ENCODE measurements at places on chromosomes 4 and X.

DNA sequence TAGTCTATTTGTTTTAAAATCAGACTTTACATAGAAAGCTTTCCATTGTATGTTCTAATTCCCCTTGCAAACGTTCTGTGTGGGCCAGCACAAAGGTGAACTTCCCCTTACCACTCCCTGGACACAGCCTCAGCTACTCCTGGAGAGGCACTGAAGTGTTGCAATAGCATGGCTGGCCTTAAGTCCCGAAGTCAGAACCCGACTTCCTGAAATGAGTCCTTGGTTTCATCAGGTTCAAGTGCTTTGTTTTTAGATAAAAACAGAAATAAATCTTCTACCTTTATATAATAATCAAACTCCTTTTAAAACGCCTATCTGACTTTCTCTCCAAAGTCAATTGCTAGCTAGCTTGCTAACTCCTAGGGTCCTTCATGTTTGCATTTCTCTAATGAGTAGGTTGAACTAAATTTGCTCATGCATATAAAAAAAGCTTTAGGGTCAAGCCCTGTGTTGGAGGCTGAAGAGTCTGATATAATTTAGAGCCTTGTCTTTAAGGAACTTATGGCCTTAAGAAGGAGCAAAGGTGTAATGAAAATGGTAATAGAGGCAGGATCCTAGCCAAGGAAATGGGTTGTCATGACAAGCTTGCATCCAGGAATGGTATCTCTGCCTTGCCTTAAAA, 9.0 kb downstream of the BMP3 start:
- peak; percentile 51 for DNase-seq

GRCh38 chrX:8868070-8868773, 67.0 kb upstream of the FAM9A start:
- peak; percentile 94 for DNase-seq

DNA sequence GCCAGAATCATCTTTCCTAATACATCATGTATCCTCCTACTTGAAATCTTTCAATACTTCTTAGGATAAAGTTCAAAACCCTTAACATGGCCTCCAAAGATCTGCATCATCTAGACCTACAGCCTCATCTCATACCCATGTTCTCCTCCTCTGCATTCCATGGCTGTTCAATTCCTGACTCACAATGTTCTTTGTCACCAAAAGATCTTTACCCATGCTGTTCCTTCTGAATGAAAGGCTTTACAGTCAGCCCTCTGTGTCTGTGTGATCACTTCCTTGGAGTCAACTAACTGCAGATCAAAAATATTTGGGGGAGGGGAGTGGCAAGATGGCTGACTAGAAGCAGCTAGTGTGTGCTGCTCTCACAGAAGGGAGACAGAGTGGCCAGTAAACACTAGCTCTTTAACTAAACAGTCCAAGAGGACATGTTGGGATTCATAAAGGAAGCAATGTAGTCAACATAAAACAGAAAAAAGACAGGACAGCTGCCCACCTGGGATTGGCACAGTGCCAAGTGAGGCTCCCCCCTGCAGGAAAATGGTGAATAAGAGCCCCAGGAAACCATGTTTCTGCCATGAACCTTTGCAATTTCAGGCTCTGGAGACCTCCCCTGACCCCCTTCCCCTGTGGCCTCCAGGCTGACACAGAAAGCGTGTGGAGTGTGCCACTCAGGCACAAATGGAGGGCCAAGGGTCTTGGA, 31.9 kb downstream of the CBR4 start:
- DNase-seq: peak; percentile 8

DNA sequence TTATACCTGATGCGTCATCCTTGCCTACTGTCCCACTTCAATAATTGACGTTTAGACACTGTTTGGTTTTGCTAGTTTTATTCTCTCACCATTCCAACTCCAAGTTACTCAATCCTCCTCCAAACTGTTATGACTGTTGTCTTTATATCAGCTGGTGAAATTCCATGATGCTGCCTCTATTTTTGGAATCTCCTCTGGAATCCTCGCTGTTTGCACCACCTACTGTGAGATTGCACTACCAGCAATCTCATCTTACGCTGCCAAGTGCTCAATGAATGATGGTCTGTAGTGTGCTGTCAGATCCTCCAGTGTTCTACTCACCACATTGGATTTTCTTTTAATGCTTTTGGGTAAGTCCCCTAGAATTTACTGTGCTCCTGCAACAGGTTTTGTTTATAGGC, 13.2 kb upstream of the PCDH18 start:
- DNase-seq: no peak

- no peak for DNase-seq
These were observed 66.4 kb upstream of the OR13H1 start for GRCh38 chrX:131477498-131477897.

- no peak for DNase-seq
These were observed 1393.9 kb downstream of the ARAP2 start for GRCh38 chr4:34850421-34850820.

- no peak for DNase-seq
These were observed 870.2 kb downstream of the C4orf33 start for GRCh38 chr4:129966175-129966574.

DNA sequence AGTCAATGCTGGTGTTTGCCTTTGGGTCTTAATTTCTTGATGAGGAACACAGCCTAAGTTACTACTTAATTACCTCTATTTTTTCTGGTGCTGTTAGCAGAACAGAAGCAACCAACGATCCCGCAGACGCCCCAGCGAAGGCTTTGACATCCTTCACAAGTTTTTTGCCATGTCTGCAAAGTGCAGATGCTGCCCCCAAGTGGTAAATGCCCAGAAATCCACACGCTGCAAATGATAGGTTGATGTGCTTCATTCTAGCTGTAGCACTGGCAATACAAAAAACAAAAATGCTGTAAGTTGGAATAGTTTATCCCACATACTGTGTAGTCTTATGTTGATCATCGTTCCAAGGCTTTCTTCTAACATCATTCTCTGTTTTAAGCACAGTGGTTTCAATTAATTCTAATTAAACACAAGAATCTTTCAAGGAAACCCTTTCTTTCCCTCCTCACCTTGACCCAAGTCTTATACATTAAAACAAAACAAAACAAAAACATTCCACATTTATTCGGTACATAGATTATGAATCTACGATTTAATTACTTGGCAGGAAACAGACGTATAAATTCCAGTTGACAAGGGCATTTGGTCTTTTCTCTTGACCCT, 1.2 kb downstream of the PNPLA4 start:
- peak; percentile 70 for DNase-seq

GRCh38 chrX:653306-653705, 22.7 kb downstream of the SHOX start:
- DNase-seq: no peak

GRCh38 chr4:183798301-183799253, 106.5 kb upstream of the STOX2 start:
- DNase-seq: peak; percentile 42

DNA sequence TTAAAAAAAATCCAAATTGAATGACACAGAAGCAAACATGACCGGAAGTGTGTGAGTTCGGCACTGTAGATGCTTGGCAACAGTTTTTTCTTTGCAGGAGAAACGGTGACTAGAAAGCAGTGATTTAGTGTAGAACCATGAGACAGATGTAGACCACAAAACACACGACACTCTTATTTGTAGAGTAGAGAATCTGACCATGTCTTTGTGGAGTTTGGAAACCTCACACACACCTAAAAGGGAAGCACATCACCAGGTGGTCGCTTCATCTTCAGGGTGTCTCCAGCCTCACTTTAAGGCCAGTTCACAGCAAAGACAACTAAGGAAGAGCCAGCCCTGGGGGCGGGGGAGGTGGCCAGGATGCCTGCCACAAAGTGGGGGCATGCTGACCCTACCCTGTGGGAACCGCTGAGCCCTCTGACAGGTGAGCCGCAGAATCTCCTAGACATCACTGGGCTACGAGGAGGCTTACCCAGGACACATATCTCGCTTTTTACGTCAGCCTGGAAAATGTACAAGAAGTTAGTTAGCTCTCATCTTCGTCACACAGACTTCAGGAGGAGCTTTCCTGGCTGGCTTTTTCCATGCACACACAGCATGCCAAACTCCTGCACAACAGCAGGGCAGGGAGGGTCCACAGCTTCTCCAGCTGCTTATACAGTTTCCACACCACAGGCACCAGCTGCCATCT, 64.4 kb upstream of the PDLIM3 start:
- DNase-seq: no peak

DNA sequence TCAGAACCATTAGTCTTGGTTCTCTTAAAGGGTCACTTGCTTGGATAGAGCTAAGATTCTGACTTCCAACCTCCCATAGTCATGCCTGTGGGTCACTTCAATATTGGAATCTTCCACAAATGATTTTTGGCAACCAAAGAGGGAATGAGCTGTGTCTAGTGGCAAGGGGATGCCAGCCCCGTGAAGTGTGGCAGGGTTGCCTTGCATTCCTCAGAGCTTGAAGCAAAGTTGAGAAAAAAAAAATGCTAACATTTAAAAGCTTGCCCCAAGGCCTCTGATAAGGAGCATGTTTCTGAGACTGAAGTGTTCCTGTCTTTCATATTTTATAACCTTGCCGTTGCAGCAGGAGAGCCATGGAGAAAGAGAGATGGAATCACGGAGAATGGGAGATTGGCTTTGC, 120.2 kb downstream of the PAPSS1 start:
- no peak for DNase-seq

All from epithelial cell of esophagus (primary cell).